ENCODE measurements at places on chromosomes 4 and X.
A peak's percentile ranks its signal among the peaks of the same experiment; 100 is the strongest.

DNA sequence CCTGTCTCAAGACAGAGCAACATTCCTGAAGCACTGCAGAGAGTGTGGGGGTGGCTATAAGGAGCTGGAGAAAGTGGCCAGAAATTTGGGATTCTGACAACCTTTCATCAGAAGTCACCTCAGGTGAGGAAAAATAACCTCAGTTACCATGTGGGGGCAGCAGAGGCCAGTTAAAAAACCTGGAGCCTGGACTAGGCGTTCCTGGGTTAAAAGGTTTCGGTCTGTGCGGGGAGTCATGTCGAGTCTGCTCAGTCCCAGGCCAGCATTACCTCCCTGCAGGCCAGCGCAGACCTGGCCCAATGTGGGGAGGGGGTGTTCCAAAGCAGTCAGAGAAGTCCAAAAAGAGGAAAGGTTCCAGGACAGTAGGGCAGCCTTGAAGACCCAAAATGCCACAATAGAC lies 10.9 kb upstream of the NALF2 start:
- H3K27ac ChIP-seq = no peak overlapping the region
- DNase-seq = no peak
- no peak overlapping the region for H3K4me3 ChIP-seq
- peaks cover 5% of the 10 kb centered on the region for H3K27me3 ChIP-seq
- H3K4me1 ChIP-seq = no peaks in the 10 kb centered on the region

DNA sequence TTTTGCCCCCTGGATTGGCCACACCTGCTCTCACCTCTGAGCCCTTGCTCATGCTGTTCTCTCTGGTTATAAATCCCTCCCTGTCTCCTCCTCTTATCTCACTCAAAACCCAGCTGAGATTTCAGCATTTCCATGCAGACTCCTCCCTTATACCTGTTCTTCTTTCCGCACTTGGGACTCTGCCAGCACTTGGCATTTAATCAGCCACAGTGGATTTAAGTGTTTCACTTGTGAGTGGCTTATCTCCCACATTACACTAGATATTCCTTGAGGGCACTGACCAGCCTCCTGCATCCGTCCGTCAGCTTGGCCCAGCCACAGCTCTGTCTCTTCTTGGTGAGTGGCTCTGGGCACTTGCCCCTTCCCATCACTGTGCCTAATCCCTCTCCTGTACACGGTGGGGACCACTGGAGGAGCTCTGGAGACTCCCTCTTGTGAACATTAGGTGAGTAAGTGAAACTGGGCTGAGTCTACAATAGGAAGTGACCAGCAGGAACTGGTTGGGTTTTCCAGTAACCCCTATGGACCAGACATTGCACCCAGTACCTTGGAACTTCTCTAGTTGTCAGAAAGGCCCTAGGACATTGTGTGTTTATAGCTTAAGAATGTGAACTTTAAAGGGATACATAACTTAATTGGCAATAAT lies 19.9 kb downstream of the FGFBP1 start:
- no peaks in the 10 kb centered on the region for H3K36me3 ChIP-seq
- H3K4me1 ChIP-seq = no peaks in the 10 kb centered on the region
- H3K4me3 ChIP-seq = no peak overlapping the region
- DNase-seq = no peak

- no peak overlapping the region for H3K27ac ChIP-seq
- H3K4me1 ChIP-seq = no peaks in the 10 kb centered on the region
- no peak for DNase-seq
- H3K27me3 ChIP-seq = no peaks in the 10 kb centered on the region
- H3K4me3 ChIP-seq = no peak overlapping the region
These were observed 675.0 kb downstream of the STPG2 start for GRCh38 chr4:97468272-97468671.

GRCh38 chr4:142406499-142406835 lies 439.6 kb downstream of the INPP4B start:
- no peak for DNase-seq
- H3K4me3 ChIP-seq = no peak overlapping the region
- no peaks in the 10 kb centered on the region for H3K36me3 ChIP-seq
- H3K27ac ChIP-seq = no peak overlapping the region

- H3K36me3 ChIP-seq = no peaks in the 10 kb centered on the region
- peak overlapping the region; percentile 64 for H3K27ac ChIP-seq
- peaks cover 19% of the 10 kb centered on the region for H3K4me1 ChIP-seq
- peak overlapping the region; percentile 82 for H3K4me3 ChIP-seq
These were observed 112.2 kb downstream of the DHX15 start for GRCh38 chr4:24472161-24472510.

DNA sequence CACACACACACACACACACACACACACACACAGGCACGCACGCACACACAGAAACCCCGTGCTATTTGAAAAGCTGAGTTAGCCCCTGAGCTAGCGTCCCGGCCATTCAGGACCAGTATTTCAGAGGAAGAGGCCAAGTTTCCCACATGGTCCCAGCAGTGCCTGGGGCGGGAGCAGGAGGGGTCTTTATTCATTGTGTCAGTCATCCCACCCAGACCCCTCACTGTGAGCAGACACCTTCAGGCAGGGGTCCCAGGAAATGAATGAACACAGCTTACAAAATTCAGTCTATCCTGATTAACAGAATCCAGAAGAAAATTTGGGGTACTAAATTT lies 58.1 kb downstream of the ZFYVE28 start:
- no peak for DNase-seq
- no peaks in the 10 kb centered on the region for H3K27me3 ChIP-seq
- H3K4me1 ChIP-seq = peaks cover 12% of the 10 kb centered on the region
- no peaks in the 10 kb centered on the region for H3K36me3 ChIP-seq
- no peak overlapping the region for H3K27ac ChIP-seq

DNA sequence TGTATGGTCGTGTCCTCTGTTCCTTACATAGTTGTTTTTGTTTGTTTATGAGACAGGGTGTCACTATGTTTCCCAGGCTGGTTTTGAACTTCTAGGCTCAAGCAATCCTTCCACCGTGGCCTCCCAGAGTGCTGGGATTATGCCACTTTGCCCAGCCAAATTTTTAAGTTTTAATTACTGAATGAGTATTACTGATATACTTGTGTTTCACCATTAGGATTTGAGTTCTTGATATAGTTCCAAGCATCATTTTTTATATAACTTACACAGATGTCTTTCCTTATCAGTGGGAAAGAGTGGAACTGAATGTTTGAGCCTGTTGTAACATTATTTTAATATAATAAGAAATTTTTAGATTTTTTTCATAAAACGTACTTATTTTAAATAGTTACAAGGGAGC lies 20.4 kb downstream of the TMEM165 start:
- H3K36me3 ChIP-seq = peaks cover 16% of the 10 kb centered on the region
- no peaks in the 10 kb centered on the region for H3K4me1 ChIP-seq
- no peak overlapping the region for H3K27ac ChIP-seq
- no peak for DNase-seq
- no peaks in the 10 kb centered on the region for H3K27me3 ChIP-seq

DNA sequence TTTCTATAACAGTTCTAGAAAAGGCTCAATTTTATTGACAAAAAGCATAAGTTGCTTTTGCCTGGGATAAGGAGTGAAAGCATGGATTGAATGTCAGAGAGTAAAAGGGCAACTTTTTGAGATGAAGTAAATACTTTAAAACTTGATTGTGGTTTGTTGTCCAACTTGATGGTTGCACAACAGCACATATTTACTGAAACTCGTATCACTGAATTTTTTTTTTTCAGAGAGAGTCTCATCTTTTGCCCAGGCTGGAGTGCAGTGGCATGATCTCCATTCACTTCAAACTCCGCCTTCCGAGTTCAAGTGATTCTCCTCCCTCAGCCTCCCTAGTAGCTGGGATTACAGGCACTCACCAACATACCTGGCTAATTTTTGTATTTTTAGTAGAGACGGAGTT lies 856.8 kb downstream of the SH3BGRL start:
- H3K27ac ChIP-seq = no peak overlapping the region
- no peak for DNase-seq
- no peak overlapping the region for H3K4me3 ChIP-seq

DNA sequence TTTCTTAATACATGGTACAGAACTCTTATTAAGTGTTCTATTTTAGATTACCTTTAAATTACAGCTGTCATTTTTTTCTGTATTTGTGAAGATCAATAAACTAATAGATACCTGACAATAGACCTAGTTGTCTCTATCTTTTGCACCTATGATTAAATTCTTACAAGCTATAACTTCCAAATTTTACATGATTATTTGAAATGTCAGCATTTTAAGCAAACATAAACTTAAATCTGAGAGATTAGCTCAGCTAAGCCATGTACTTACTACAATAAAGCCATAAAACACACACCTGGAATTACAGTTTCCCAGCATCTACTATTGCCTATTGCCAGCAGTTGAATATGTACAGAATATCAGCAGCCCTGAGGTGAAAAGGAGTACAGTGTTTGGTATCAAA lies 118.8 kb downstream of the UGT8 start:
- H3K27ac ChIP-seq = no peak overlapping the region
- no peaks in the 10 kb centered on the region for H3K27me3 ChIP-seq
- DNase-seq = no peak
- no peaks in the 10 kb centered on the region for H3K36me3 ChIP-seq

DNA sequence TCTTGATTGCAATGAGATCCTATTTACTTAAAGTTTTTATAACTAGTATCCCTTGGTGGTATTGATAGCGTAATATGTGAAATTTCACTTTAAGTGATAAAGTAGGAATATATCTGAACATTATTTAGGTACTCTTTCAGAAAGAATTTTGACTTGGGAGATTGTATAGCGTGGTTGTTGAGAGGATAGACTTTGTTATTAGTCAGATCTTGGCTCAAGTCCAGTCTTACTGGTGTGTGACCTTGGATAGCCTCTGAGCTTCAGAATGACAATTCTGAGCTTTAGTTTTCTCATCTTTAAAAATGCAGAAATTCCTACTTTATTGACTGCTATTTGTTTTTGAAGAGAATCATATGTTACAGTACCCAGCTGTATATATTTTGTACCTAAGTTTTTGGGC lies 32.6 kb downstream of the DCK start:
- peaks cover 15% of the 10 kb centered on the region for H3K4me1 ChIP-seq
- no peaks in the 10 kb centered on the region for H3K27me3 ChIP-seq
- no peak overlapping the region for H3K27ac ChIP-seq

DNA sequence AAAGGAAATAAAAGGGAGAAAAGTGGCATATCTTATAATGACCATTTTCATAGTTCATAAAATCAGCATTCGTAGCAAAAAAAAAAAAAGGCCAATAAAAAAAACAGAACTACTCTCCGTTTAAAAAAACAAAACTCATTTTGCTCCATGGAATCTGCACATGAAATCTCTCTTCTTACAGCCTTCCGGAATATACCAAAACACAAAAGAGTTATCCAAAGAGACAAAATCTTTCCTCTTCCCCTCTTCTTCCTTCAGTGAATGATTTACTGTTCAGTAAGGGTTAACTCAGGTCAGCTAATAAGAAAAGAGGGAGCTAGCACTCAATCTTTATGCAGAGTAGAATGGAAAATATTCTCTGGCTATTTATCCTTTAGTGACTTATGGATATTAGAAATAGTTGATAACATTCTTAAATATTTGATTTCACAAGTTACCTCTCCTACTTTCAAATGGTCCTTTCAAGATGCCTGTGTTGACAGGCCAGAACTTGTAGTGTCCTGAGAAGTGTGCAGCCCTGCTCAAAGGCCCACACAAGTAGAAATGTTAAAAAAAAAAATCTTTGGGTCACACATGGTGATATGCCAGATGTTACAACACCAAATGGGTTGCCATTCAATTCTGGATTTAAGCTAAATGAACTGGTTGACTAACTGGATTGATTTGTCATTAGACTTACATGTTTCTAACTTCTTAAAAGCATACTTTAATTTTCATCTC lies 42.1 kb downstream of the PDGFC start:
- H3K36me3 ChIP-seq = no peaks in the 10 kb centered on the region
- DNase-seq = no peak
- H3K4me3 ChIP-seq = no peak overlapping the region
- H3K27me3 ChIP-seq = no peaks in the 10 kb centered on the region
- no peak overlapping the region for H3K27ac ChIP-seq
